Hypothalamus (tissue), 51 donors: ENCODE measurements at places on chromosomes 12 and 14.
A peak's percentile ranks its signal among the peaks of the same experiment; 100 is the strongest.

- no peak for DNase-seq
Measured at GRCh38 chr12:41013881-41014642, 174.1 kb upstream of the PDZRN4 start.

GRCh38 chr12:23493672-23494071, 455.8 kb downstream of the SOX5 start:
- no peak for DNase-seq

- DNase-seq = no peak
Measured at GRCh38 chr14:60862283-60862682, 118.6 kb downstream of the TRMT5 start.

DNA sequence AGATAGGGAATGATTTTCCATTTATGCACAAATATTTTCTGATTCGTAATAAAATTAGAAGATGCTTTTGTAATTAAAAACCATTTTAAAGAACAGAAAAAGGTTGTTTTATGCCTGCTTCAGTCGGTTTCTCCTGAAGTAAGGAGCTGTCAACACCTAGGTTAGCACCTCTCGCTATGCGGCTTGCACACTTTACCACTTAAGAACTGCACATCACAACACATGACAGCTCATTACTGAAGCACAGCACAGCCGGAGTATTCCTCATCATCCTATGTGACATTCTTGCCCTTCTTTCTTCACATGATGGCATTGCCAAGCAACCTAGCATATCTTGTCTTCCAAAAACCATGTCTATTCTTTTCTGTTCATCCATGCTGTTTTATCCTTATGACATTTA, 5.4 kb upstream of the WIF1 start:
- no peak for DNase-seq

DNA sequence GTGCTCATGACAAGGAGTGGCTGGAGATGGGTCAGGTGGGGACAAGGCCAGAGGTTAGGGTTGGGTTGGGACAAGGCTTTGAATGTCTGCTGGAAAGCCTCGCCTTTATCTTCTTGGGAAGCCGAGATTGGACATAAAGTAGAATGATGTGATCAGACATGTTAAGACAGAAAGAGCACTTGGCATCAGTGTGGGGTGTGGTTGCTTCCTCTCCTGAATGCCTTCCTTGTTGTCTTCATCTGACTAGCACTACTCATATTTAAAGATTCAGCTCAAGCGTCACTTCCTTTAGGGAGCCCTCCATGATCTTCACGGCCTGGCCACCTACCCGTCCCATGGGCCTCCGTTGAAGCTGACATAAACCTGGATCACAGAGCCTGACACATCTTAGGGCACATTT, 14.8 kb upstream of the C12orf75 start:
- DNase-seq = no peak

DNA sequence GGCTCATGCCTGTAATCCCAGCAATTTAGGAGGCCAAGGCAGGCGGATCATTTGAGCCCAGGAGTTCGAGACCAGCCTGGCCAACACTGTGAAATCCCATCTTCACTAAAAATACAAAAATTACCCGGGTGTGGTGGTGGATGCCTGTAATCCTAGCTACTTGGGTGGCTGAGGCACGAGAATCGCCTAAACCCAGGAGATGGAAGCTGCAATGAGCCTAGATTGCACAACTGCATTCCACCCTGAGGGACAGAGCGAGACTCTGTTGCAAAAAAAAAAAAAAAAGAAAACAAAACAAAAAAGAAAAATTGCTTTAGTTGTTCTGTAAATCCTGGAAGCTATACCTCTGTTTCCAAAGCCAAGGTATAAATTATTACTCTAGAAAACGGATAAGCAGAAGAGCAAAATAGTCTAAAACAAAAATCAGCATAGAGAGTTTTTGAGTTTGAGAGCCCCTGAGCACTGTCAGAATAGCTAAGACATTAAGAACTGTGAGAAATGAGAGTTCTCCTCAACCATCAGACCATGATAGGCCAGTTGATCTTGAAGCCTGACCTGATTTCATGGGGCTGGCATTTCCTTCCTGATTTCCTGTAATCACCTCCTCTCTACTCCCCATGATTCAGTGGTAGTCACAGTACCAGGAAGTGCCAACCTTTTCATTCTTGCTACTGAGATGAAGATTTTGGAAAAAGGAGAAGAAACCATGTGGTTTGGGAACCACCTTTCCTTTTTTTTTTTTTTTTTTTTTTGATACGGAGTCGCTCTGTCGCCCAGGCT, 31.7 kb downstream of the ATP2A2 start:
- no peak for DNase-seq

GRCh38 chr12:50282721-50283228, 545 bp downstream of the LIMA1 start:
- no peak for DNase-seq

- DNase-seq = no peak
Measured at GRCh38 chr12:110677206-110677911, 11.6 kb downstream of the HVCN1 start.

DNA sequence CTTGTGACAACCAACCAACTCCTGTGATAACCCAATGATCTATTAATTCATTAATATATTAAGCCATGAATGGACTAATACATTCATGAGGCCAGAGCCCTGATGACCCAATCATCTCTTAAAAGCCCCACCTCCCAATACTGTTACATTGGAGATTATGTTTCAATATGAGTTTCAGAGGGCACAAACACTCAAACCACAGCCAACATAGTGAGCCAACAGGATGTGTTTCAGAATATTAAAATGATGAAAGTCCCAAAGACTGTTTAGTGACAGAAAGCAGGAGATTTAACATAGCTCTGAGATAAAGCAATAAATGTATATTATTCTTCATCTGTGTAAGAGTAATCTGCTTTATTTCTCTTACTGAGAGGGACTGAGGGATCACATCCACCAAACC, 71.7 kb downstream of the PTPRO start:
- no peak for DNase-seq

- no peak for DNase-seq
Measured at GRCh38 chr12:72272091-72272661, at the start of gene TRHDE. Gene TRHDE (plus strand): TSS chr12:72272370. CDS start chr12:72272644, 274 bp downstream.

- no peak for DNase-seq
Measured at GRCh38 chr14:85531141-85531586, 1.2 kb downstream of the FLRT2 start.

DNA sequence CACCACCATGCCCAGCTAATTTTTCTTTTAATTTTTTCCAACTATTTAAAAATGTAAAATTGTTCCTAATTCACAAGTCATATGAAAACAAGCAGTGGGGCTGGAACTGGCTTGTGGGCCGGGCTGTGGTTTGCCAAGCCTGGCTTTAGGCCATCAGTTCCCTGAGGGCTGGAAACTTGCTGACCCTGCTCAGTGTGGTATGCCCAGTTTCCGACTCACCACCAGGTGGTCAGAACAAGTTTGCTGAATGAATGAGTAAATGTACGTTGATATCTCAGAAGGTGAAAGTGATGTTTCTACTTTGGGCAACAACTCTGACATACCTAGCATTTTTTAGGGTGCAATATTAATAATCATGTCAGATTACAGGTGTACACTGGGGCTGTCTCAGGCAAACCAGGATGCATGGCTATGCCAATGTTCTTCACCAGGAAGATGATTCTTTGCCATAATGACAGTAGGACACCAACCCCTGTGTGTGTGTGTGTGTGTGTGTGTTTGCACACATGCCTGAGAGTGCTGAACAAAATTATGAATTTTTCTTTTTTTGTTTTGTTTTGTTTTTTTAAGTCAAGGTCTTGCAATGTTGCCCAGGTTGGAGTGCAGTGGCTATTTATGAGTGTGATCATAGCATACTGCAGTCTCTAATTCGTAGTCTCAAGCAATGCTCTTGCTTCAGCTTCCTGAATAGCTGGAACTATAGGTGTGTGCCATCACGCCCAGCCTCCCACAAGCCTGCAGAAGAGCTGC, 106.1 kb downstream of the PTPN11 start:
- DNase-seq = no peak

- DNase-seq = peak; percentile 18
Measured at GRCh38 chr14:73610687-73611086, 1.6 kb upstream of the ACOT6 start.

GRCh38 chr14:26687301-26687837, 89.5 kb upstream of the NOVA1 start:
- no peak for DNase-seq
